ENCODE measurements at places on chromosomes 2 and 18. TPM values are rescaled to one million over a fixed set of nuclear protein-coding genes. Genes with fewer than 3 reads are reported as not detected.

- DNase-seq, result no peak
These were observed 60.4 kb upstream of the GAREM1 start for GRCh38 chr18:32530947-32531651.

DNA sequence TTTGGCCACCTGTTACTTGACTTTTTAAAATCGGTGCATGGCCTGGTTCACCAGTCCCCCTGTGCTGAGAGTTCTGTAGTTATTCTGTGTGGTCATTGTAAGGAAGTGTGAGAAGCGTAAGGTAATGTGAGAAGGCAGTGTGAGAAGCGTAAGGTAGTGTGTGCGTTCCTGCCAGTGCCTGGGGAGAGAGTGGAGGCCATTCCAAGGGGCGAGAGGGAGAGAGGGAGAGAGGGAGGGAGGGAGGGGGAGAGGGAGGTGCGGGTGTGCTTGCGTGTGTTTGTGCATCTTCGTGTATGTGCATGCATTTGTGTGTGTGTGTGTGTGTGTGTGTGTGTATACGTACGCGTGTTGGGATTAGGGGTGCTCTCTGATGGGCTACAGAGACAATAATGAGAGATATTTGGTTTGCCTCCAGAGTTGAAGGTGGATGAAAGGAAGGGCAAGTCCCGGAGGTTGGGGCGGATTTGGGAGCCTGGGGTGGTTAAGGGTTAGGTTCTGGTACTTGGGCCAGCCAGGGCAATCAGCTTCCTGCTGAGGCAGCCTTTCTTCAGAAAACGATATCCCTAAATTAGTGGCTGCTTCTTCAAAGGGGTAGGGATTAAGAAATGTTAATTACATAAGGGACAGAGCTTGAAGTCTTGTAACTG is 53.7 kb downstream of the SGPP2 start:
- no peak for DNase-seq

GRCh38 chr2:239935789-239936758 is 89.1 kb downstream of the NDUFA10 start:
- no peak for DNase-seq

DNA sequence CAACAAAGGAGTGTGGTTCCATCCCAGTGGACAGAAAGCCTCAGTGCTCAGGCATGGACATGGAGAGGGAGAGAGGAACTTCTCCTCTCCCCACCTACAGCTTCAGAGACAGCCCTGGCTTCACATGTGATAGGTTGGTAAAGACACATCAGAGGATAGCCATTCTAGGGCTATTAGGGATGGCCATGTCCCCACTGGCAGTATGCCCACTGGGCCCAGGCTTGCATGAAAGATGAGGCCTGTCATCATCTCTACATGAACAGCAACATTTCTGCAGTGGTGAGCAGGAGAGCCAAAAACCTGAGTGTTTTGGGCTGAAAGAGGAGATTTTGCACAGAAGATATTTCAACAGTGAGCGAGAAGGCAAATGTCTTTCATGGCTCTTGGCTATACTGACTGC is 517.2 kb downstream of the NR4A2 start:
- DNase-seq, result no peak

DNA sequence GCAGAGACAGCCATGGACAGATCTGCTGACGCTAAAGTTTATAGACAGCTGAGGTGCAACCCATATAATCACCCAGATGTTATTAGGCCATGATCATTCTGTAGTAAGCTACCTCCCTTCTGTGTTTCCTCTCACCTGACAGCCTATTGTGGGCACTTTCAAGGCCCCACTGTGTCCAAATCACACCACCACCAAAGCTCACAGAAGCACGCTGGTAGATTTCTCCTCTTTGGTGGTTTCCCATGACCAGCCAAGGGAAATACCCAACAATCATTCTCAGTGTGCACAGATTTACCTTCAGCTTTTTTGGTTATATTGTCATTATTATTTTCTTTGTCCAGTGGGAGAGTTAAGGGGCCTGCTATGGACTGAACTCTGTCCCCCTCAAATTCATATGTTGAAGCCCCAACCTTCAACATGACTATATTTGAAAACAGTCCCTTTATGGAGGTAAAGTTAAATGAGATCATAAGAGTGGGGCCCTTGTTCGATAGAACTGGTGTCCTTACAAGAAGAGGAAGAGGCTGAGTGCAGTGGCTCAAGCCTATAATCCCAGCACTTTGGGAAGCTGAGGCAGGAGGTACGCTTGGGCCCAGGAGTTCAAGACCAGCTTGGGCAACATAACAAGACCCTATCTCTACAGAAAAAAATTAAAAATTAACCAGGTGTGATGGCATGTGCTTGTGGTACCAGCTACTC is 74.0 kb upstream of the MSH6 start:
- DNase-seq, result no peak

The TEX44 gene
- not detected for total RNA-seq

- DNase-seq, result no peak
These were observed 319.5 kb downstream of the TNS1 start for GRCh38 chr2:217683106-217683870.

- no peak for DNase-seq
These were observed at the start of gene SLC23A3 for GRCh38 chr2:219169930-219170654. SLC23A3 (minus strand) TSS chr2:219170029; CDS start chr2:219169984, 45 bp downstream.

The SLC35F5 gene
- total RNA-seq, result 144 TPM

DNA sequence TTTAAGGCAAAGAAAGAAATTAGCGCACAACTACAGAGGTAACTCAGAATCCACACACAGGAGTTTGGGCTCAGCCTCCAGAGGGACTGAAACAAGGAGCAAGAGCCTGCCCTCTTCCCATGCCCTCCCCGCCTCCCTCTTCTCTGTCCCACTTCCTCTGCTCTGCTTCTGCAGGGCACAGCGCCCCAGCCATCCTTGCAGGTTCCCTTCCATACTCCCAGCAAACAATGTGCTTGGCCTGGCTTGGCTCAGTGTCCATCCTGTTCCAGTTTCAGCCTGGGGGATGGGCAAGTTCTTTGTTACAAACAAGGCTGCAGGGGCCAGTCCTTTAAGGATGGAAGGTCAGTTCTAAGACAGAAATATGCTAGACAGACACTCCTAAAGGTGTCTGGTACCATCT is 133.5 kb downstream of the CDH20 start:
- DNase-seq, result no peak

The CDK5R2 gene
- 7.2 TPM for total RNA-seq

The HYCC2 gene
- total RNA-seq, result 17.2 TPM

DNA sequence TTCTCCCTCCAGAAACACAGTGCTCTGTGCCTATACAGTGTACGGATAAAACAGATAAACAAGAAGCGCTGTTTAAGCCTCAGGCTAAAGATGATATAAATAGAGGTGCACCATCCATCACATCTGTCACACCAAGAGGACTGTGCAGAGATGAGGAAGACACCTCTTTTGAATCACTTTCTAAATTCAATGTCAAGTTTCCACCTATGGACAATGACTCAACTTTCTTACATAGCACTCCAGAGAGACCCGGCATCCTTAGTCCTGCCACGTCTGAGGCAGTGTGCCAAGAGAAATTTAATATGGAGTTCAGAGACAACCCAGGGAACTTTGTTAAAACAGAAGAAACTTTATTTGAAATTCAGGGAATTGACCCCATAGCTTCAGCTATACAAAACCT is 70.7 kb downstream of the TANK start:
- DNase-seq, result no peak

DNA sequence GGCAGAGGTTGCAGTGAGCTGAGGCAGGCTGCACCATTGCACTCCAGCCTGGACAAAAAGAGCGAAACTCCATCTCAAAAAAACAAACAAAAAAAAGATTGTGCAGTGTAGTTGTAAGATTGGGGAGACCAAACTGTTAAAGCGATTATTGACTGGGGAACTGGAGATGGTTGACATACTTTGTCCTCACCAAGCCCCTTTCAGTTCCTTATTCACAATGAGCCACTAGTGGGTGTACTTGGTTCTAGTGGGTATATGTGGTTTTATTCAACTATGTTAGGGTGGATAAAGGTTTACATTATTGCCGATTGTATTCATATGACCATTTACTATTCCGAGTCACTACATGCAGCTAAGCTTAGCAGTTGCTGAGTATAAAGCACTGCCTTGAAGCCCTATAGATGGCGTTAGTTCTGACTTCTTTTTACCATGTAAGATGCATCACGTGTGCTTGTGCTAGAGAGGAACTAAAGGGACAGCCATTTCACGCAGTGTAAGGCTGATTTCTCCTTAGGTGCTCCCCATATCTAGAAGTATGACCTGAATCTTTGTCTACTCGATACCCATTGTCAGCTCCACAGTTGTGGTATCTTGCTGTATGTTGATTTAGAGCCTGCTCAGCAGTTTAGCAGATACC is 12.1 kb downstream of the EIF4E2 start:
- DNase-seq, result no peak

- DNase-seq, result no peak
These were observed 180.0 kb upstream of the CXCR4 start for GRCh38 chr2:136297994-136298393.

DNA sequence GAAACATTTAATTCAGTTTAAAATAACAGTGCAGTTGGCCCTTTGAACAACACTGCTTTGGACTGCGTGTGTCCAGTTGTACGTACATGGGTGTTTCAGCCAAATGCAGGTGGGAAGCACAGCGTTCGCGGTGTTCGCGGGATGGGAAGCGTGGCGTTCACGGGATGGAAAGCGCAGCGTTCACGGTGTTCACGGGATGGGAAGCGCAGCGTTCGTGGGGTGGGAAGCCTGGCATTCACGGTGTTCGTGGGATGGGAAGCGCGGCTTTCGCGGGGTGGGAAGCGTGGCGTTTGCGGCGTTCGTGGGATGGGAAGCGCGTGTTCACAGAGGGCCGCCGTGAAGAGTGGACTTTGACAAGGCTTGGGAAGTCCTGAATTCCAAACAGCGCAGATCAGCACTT is 47.6 kb downstream of the CTDP1 start:
- DNase-seq, result no peak

The AQP12A gene
- not detected for total RNA-seq

The MC4R gene
- 6.6 TPM for total RNA-seq

The FASTKD1 gene
- 35.3 TPM for total RNA-seq

DNA sequence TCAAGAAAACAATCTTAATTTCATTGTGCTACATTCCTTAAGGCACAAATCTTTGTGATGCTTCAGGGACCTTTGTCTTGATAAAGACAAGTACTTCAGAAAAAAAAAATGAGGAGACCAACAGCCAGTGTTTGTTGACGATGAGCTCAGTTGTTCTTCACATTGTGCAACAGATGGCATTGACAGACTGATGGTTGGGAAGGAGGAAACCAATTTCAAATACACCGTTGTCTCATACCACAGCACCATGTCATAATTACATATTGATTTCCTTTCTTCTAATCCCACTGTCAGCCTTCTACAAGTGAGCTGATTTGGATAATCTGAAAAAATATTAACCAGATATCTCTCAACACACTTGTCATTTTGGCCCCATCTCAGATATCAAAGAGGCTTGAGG is 53.7 kb upstream of the GRB14 start:
- no peak for DNase-seq

- DNase-seq, result no peak
These were observed 75.0 kb downstream of the DGKD start for GRCh38 chr2:233429175-233429897.

DNA sequence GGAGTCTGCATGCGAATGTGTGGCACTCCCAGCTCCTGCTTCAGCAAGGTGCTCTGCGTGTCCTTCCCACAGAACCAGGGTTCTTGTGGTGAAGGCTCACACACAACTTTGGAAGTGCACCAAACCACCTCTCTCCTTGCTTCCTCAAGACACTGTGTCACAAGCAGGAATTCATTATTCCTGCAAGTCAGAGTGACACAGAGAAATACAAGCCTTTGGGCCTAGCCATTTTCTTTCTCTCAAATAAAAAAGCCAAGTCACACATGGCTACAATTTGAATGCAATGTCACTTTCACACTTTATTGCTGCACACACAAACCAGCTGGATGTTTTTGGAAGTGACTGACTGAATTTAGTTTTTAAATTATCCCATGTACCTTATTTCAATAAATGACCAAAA is 30.1 kb upstream of the THOC1 start:
- no peak for DNase-seq

The NR4A2 gene
- 4.0 TPM for total RNA-seq

The PSMA8 gene
- total RNA-seq, result not detected

The HOXD12 gene
- not detected for total RNA-seq

- DNase-seq, result no peak
These were observed 158.5 kb downstream of the INSIG2 start for GRCh38 chr2:118246726-118247125.

DNA sequence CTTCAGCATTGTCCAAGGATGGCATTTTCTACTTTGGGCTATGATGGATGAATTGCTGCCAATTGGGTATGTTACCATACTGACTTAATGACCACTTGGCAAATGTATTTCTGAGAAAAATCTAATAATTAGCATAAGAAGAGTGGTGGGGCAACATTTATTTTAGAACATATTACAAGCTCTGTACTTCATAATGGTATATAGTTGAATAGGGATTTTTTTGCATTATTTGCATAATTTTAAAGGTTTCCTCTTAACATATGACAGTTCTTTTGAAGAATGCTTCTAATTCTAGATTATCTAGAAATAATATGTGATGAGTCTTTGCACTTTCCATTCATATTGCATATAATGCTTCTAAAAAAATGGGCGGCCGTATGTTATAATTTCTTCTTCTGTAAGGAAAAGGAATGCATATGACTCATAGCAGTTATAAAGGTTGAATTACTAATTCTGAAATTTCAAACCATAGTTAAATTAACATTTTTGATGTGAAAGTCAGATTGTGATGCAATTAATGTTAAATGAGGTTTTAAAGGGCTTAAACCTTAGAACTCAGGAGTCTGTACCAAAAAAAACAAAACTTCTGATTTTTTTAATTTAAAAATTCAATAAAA is 1652.3 kb upstream of the SLC39A10 start:
- DNase-seq, result no peak

GRCh38 chr18:33603454-33603853 is 25.4 kb downstream of the ASXL3 start:
- DNase-seq, result no peak

- no peak for DNase-seq
These were observed 808 bp upstream of the SERPINB11 start for GRCh38 chr18:63701952-63702351.

GRCh38 chr18:76857476-76857875 is 35.1 kb downstream of the ZNF236 start:
- no peak for DNase-seq

DNA sequence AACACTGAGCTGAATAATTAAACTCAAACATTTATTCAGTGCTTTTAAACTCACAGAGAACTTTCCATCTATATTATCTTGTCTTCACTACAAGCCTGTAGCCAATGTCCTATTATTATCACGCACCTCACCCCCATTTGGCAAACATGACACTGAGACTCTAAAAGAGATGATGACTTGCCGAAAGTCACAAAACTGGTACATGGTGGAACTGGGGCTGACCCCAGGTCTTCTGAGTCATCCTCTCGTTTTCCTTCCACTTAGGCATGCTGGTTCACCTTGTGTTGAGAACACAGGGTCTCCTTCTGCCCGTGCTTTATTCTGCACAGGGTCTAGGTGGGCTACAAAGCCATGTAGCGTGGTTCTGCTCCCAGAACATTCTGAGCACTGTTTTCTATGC is 230.0 kb upstream of the MGAT5 start:
- DNase-seq, result no peak

GRCh38 chr2:180591947-180592346 is 388.5 kb upstream of the UBE2E3 start:
- DNase-seq, result no peak
